ENCODE measurements at places on chromosomes 7 and 10.
A peak's percentile ranks its signal among the peaks of the same experiment; 100 is the strongest.

DNA sequence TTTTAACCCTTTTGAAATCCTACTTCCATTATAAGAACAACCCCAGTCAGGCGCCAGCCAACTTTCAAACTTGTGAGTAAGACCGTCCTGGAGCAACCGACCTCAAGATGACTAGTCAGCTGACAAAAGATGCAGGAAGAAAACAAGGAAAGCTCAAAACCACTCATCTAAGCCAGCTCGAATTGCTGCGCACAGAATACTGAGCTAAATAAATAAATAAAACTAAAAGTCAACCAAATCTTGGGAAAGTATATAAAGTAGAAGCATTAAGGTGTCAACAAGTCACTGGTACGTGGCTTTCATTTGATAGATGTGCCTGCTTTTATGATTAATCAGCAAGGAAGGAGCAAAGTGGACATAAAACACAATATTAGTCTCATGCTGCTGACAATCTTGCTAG lies 1269.8 kb downstream of the XPNPEP1 start:
- no peak for DNase-seq

DNA sequence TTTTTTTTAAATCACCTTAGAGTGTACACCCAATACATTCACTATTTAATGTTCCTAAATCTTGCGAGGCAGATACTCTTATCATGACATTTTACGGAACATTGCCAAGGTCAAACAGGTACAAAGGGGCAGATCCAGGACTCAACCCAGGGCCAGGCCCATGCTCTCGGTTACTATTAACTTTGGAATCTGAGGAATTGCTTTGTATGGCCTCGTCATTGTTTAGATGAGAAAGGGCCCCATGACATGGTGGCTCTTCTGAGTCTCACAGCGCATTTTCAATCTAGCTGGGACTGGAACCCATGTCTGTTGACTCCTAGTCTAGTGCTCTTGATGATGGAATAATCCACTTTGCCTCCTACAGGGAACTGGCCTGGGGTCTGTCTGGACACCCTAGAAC lies 59.1 kb downstream of the GATA3 start:
- no peak for DNase-seq

DNA sequence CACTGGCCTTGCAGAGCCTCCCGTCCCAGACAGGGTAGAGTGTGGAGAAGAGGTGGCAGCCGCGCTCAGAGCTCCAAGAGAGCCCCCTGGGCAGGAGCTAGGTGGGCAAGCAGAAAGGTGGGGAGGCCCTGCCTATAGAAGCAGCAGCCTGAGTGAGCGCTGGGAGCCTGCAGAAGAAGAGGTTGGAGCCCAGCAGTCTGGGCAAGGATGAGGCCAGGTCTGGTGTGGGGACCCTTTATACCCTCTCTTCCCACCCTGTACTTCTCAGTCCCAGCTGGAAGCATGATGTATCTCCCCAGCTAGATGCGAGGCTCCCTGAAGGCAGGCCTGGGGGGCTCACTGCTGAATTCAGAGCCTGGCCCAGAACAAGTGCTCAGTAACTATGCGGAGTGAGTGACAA lies 44.5 kb upstream of the ZMIZ1 start:
- no peak for DNase-seq

GRCh38 chr7:95596198-95597063 lies at the start of gene PDK4:
Gene PDK4, minus strand, starts transcription at chr7:95596516. Its CDS starts 223 bp downstream, at chr7:95596293.
- no peak for DNase-seq

DNA sequence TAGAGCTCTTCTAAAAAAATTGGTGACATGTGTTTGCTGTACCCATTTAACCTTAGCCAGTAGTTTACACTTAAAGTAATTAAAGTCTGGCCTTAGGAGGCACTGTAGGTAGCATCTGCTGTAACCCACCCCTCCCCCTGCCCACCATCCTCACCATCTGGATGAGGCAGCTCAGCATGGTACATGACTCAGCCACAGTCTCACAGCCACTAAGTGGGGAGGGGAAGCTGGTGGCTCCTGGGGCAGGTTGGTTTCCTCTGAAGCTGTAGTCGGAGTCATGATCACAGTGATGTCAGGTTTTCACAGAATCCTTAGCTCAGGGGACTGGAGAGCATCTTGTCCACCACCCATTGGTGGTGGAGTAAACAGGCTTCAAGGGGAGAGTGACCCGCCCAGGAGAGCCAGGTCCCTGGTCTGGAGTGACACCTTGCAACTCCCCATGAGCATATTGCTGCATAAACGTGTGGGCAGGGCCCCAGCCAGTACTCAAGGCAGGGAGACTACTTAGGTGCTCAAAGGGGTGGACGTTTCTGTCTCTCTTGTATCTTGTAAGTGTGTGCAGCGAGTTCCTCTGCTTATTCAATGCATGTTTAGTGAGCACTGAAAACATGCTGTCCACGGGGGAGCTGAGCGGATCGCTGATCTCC lies 125.9 kb downstream of the GRK5 start:
- DNase-seq: no peak

- DNase-seq: no peak
These were observed 199.6 kb upstream of the HDAC9 start for GRCh38 chr7:18295781-18296423.

DNA sequence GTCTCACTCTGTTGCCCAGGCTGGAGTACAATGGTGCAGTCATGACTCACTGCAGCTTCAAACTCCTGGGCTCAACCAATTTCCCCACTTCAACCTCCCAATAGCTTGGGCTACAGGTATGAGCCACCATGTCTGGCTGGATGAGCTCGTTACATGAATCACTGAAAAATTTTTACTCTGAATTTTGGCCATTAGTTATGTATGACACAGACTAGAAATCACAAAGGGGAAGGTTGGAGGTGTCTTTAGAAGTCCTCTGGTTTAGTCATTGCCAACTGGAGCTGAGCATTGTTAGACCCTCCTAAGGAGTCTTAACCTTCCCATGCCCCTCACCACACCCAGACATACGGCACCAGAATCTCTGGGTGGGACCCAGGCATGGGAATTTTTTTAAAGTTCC lies 34.7 kb downstream of the SVIL start:
- no peak for DNase-seq

GRCh38 chr7:19982841-19983835 lies 209.7 kb upstream of the TMEM196 start:
- peak; percentile 73 for DNase-seq

- peak; percentile 19 for DNase-seq
These were observed 655.0 kb upstream of the ADARB2 start for GRCh38 chr10:2392145-2392812.

DNA sequence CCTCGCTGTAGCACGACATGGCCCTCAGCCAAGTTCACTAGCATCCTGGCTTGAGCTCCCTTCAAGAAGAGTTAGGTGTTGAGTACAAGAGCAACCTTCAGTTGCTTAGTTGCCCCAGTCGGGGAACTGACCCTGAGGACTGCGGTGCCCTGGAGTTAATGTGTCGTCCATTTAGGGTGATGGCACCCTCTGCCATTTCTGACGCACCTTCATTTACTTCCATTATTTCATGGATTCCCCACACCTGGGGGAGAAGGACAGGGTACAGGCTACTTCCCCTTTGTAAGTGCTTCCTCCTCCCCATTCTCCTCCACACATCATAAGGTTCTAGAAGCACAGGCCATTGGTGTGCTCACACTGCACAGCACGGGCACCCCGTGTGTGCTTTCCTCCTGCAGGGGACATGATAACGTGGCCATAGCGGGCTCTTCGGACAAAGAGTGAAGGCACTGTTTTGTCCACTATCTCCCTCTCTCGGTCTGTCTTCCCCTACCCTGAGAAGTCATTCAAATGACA lies 1.8 kb downstream of the ALOX5 start:
- peak; percentile 64 for DNase-seq

DNA sequence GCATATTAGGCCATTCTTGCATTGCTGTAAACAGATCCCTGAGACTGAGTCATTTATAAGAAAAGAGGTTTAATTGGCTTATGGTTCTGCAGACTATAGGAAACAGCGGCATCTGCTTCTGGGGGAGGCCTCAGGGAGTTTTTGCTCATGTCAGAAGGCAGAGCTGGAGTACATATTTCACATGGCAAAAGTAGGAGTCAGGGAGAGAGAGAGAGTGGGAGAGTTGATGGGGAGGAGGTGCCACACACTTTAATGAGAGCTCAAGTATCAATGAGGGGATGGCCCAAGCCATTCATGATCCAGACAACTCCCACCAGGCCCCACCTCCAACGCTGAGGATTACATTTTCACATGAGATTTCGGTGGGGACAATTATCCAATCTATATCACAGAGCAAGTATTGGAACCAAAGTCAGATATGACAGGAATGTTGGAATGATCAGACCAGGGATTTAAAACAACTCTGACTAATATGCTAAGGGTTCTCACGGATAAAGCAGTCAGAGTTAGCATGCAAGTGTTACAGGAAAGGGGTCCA lies 795.3 kb upstream of the CELF2 start:
- DNase-seq: no peak

GRCh38 chr10:63539377-63539776 lies 18.2 kb downstream of the REEP3 start:
- no peak for DNase-seq

- DNase-seq: no peak
These were observed 5.5 kb downstream of the VSTM4 start for GRCh38 chr10:49109669-49110340.

DNA sequence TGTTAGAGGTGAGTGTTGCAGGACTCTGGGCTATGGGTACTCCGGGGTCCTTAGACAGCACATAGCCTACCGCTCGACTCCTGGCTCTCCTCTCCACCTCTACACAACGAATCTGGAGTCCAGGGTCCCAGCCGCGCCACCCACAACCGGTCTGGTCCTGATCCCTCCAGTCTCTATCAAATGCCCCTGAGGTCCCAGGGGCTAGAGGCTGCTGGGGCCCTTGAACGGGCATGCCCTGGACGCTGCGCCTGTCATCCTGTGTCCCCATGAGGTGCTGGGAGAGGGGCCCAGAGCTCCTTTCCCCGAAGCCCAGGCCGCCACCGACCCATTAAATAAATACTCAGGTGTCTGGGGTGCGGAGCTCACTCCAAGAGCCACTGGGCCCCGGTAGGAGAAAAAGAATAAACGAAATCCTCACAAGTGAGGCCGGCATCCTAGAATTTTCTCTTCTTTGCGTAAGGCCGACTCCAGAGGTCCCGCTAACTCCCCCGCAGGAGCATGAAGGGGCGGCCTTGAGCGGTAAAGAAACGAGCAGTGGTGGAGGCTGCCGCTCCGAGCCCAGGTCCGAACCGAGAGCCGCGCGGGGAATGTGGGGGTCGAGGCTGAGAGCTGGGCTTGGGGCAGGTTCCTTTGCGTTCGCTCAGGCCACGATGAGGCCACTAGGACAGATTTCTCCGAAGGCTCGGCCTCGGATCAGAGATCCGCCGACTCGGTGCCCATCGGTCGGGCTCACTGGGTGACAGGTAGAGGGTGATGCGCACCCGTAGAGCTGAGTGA lies 166.7 kb downstream of the NRF1 start:
- DNase-seq: no peak
